Endothelial cell of umbilical vein (primary cell): ENCODE measurements at places on chromosomes 5 and 9. TPM values are rescaled to one million over a fixed set of nuclear protein-coding genes. Genes with fewer than 3 reads are reported as not detected.

- no peak overlapping the region for H3K4me3 ChIP-seq
- H3K4me1 ChIP-seq: peaks cover 6% of the 10 kb centered on the region
- no peak for DNase-seq
Observed at GRCh38 chr9:128121924-128122808, 5.4 kb downstream of the PTGES2 start.

Gene ANKRD55
- 1.2 and 2.1 TPM in 2 replicates for total RNA-seq

DNA sequence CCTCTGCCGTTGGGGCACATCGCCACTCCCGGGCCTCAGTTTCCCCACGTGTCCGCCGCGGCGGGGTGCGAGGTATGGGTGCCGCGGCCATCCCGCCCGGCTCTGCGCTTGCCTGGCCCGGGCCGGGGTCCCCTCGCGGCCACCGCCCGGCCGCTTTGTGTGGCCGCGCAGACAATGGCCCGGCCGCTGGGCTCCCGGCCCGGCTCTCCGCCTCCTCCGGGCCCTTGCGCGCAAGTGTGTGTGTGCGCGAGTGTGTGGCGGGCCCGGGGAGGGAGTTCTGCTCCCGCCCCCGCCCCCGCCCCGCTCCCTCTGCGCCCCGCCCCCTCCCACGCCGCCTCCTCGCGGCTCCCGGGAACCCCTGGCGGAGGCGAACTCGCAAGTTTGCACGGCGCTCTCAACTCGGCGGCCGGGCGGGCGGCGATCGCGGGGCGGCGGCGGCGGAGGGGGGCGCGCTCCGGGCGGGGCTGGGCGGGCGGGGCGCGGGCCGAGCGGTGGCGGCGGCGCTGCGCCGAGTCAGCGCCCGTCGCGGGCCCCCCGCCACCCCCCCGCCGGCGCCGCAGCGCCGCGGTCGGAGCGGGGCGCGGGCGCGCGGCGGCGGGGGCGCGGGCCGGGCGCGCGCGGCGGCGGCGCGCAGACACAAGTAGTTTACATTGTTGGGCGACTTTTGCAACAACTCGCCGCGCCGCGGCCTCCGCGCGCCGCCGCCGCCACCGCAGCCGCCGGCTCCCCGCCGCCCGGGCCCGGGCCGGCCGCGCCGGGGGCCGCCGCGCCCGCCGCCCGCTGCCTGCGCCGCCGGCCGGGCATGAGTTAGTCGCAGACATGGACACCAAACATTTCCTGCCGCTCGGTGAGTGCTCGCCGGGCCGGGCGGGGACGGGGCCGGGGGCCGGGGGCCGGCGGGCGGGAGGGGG is at the start of gene RXRA:
Gene RXRA, plus strand, starts transcription at position 643 of the 911 bp plus-strand sequence. Its CDS starts 177 bp downstream, at position 820.
- no peaks in the 10 kb centered on the region for H3K27me3 ChIP-seq
- peak within 1 kb of the TSS; percentile 82 for H3K27ac ChIP-seq
- no peaks in the 10 kb centered on the region for H3K36me3 ChIP-seq
- H3K4me1 ChIP-seq: peaks cover 21% of the 10 kb centered on the region
- H3K4me3 ChIP-seq: peak within 1 kb of the TSS; percentile 59

Gene AOPEP
- 35.6 and 41.6 TPM in 2 replicates for total RNA-seq

DNA sequence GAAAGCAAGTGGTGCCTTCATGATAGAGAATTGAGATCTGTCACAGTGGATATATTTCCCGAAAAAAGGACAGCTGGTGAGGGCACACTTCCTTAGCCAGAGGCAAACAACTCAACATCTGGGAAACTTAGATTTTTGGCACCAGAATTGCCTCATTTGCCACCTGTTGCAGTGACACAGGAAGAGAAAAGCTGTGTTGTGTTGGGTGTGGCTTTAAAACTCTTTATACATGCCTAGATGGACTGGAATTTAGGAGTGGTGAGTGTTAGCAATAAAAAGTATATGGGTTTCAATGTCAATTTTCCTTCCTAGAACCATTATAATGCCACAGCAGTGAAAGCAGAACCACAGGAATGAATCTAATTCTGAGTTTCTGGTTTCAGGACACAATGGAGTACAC is 62.6 kb upstream of the CEMIP2 start:
- H3K27ac ChIP-seq: no peak overlapping the region
- H3K36me3 ChIP-seq: no peaks in the 10 kb centered on the region
- H3K4me3 ChIP-seq: no peak overlapping the region
- DNase-seq: no peak
- no peaks in the 10 kb centered on the region for H3K27me3 ChIP-seq
- no peaks in the 10 kb centered on the region for H3K4me1 ChIP-seq

GRCh38 chr9:127915801-127916719 is 781 bp downstream of the ST6GALNAC4 start:
- H3K27me3 ChIP-seq: no peaks in the 10 kb centered on the region
- peak overlapping the region; percentile 77 for H3K4me3 ChIP-seq
- peaks cover 35% of the 10 kb centered on the region for H3K4me1 ChIP-seq

Gene UNC5A
- 0.22 and 0.51 TPM in 2 replicates for total RNA-seq

DNA sequence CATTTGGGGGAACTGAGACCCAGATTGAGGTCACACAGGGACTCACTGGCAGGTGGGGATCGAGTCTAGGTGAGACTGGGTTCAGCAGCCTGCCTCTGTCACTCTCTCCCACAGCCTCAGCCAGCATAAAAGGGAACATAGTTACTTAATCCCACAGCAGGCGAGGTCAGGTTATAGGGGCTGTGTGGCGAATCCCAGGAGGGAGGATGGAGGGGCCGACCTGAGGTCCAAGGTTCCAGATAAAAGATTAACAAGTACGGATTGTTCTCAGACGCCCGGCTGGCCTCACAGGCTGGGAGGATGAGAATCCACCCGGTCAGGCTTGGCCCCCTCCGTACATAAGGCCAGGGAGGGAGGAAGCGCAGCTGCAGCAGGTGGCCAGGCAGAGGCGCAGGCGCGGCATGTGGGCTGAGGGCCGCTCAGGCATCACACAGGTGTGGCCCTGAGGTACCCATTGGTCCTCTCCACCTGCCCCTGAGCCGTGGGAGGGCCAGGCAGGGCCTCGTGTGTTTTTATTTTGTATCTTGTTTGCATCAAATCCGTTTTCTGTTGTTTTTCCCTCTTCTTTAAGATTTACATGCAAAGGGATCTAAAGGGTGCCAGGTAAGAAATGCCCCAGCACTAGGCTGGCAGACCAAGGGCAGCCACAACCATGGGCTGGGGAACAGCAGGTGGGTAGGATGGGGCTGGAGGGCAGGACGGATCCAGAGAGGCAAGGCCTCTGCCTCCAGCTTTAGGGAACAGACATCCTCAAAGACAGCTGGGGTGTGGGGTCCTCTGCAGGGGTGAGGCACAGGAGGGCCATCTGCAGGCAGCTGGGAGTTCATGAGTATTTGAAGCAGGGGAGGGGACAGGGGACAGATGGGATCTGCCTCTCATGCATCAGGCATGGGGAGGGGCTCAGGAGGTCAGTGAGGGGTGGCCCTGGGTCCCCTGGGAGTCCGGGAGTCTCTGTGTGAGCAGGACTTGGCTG is 3.6 kb downstream of the SUSD3 start:
- no peak for DNase-seq
- H3K36me3 ChIP-seq: no peaks in the 10 kb centered on the region
- no peaks in the 10 kb centered on the region for H3K4me1 ChIP-seq
- peaks cover 2% of the 10 kb centered on the region for H3K27me3 ChIP-seq

DNA sequence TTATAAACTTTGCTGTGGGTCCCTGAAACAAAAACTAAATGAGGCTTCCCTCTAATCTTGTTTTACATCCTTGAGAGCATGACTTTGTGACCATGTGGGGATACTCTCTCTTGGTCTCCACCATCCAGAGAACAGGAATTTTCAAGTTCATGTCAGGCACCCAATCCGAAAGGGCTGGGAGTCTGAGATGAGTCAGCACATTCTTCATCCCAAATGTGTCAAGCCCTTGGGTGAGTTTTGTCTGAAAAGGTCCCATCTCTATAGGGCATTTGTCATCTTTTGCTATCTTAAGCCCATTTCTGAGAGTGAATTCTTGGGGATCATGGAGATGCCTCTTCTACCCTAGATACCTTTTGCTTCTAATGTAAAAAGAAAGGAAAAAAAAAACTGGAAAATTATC is 26.9 kb upstream of the RAPGEF6 start:
- H3K4me3 ChIP-seq: no peak overlapping the region
- no peak for DNase-seq
- H3K27me3 ChIP-seq: no peaks in the 10 kb centered on the region
- peaks cover 3% of the 10 kb centered on the region for H3K36me3 ChIP-seq
- no peaks in the 10 kb centered on the region for H3K4me1 ChIP-seq

DNA sequence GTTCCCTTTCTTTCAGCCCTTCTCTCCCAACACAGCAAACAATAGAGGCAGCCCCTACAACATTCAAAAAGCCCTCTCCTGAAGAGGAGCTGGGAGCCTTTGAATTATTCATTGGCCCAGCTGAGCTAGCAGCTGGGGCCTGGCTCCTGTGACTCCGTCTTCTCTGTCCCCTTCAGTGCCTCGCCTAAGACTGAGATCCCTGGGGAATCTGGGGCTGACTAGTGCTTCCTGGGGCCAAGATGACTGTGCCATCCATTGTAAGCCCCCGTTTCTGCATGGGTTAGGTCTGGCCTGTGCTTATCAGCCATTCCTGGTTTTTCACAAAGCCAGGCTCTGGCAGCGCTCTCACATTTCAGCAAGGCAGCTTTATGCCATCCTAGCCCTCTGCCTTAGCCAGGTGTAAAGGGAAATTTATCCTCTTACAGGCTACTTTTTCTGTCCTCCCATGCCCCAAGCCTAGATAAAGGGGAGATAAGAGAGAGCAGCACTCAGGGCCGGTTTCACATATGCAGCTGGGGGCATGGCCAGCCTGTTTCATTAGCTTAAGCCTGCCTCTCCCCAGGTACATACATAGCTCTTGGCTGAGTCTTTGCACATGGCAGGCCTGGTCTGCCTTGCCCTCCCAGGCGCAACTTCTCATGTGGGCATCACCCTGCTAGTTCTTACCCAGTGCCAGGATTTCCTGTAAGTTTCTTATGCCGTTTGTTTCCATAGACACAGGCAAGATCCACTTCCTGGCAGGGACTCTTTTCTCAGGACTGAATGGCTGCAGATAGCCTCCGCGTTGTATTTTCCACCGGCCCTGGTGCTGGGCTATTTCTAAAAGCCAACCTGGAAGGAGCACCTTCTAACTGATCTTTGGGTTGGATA is 15.8 kb downstream of the PTPA start:
- H3K27me3 ChIP-seq: no peaks in the 10 kb centered on the region
- peaks cover 16% of the 10 kb centered on the region for H3K4me1 ChIP-seq
- H3K27ac ChIP-seq: peak overlapping the region; percentile 6

DNA sequence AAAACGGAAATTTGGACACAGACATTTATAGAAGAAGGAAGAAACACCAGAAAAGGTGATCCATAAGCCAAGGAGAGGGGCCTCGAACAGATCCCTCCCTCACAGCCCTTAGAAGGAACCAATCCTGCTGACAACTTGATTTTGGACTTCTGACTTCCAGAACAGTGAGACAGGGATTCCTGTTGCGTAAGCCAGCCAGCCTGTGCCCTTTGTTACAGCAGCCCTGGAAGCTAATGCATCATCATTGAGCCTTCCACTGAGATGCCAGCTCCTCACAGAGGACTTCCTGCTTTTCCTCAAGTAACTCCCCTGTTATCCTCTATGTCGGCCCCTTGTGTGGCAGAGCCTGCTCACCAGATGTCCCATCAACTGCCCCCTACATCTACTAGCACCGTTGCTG is 94.1 kb downstream of the JMY start:
- H3K27me3 ChIP-seq: no peaks in the 10 kb centered on the region
- no peaks in the 10 kb centered on the region for H3K36me3 ChIP-seq
- H3K4me1 ChIP-seq: no peaks in the 10 kb centered on the region
- H3K4me3 ChIP-seq: no peak overlapping the region
- no peak overlapping the region for H3K27ac ChIP-seq

Gene FAM151B
- total RNA-seq: 2.0 and 2.6 TPM in 2 replicates

DNA sequence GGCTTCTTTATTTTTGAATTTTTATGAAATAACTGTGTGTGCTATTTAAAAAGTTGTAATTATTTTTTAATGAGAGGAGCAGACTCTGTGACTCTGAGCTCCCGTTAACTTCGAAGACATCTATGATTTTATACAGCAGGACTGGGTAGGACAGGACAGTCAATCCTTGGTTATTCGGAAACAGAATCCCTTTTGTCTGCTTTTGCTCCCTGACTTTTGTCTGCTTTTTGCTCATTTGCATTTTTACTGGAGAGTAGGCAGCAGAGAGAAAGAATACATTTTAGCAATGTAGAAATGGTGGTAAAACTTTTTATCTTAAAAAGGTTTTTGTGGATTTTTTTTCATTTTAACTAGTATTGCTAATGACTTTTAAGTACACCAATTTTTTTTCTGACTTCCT is 303.6 kb downstream of the ARHGAP26 start:
- no peak overlapping the region for H3K27ac ChIP-seq
- no peak overlapping the region for H3K4me3 ChIP-seq
- no peaks in the 10 kb centered on the region for H3K27me3 ChIP-seq
- DNase-seq: no peak

GRCh38 chr5:179459771-179460170 is 90.6 kb upstream of the RUFY1 start:
- no peak overlapping the region for H3K4me3 ChIP-seq
- no peaks in the 10 kb centered on the region for H3K36me3 ChIP-seq
- H3K27me3 ChIP-seq: no peaks in the 10 kb centered on the region

Gene ENTPD2
- total RNA-seq: not detected in 2 replicates

Gene IFNA21
- total RNA-seq: not detected in 2 replicates

Gene LAMC3
- total RNA-seq: 0.12 and 0.38 TPM in 2 replicates

DNA sequence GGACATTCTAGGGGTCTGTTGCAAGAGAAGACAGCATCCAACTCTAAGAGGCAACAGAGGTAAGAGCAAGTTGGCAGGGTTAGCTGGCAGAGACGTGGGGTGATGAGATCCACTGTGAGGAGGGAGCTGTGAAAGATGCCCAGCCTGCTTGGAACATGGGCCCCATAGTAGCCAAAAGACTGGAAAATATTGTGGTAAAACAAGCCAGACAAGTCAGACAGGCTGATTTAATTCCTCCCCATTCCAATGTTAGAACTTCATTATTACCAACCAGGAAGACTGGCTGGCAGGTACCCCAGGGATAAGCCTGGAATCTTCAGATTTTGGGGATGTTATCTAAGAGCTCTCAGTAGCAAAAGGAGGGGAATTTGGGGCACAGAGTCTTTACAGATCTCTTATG is 181.3 kb downstream of the SEC61B start:
- H3K36me3 ChIP-seq: no peaks in the 10 kb centered on the region
- no peak for DNase-seq
- no peaks in the 10 kb centered on the region for H3K4me1 ChIP-seq

GRCh38 chr5:142698447-142699183 is 12.7 kb upstream of the FGF1 start:
- no peak overlapping the region for H3K27ac ChIP-seq
- H3K27me3 ChIP-seq: peaks cover 6% of the 10 kb centered on the region
- no peaks in the 10 kb centered on the region for H3K4me1 ChIP-seq
- no peak overlapping the region for H3K4me3 ChIP-seq
- DNase-seq: no peak

DNA sequence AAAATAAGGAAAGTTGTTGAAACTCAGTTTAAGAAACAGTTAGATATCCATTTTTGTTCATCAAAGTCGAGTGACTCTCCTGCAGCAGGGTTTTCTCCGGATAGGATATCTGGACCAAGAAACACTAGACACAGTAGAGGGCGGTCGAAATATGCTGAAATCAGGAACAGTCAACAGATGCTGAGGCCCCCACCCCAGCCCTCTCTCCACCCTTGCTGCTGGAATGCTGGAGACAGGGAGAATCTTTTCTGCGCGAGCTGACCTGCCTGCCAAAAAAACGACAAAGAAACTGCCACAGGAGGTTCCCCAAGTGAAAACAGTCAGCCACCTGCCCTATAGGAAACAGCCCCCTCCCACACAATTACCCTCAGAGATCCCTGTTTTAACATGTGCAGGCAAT is 4.3 kb upstream of the IL13 start:
- no peak overlapping the region for H3K4me3 ChIP-seq
- peaks cover 6% of the 10 kb centered on the region for H3K27me3 ChIP-seq
- no peak overlapping the region for H3K27ac ChIP-seq
- H3K4me1 ChIP-seq: peaks cover 9% of the 10 kb centered on the region
- no peaks in the 10 kb centered on the region for H3K36me3 ChIP-seq
- DNase-seq: no peak

Gene TRIM7
- 3.4 and 4.1 TPM in 2 replicates for total RNA-seq

GRCh38 chr9:78035383-78035993 is 3.9 kb upstream of the GNAQ start:
- H3K36me3 ChIP-seq: no peaks in the 10 kb centered on the region
- H3K4me1 ChIP-seq: peaks cover 38% of the 10 kb centered on the region
- DNase-seq: peak; percentile 88
- H3K27ac ChIP-seq: no peak overlapping the region
